ENCODE measurements at places on chromosomes 1 and 21.

DNA sequence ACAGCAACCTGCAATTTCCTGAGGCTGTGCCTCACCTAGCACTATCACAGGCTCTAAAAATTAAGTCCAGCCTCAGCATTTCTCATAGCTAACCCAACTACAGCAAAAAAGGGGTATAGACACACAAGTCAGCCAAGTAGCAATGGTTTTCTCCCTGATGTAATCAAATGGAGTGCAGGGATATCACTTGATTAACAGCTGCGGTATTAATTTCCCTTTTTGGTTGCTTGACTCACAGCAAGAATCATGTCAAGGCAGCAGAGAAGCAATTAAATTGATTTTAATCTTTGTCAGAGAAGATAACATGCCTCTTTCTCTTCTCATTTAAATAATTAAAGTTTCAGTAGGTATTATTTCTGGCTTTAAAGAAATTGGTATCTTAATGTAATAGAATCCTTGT lies 278.9 kb downstream of the RWDD3 start:
- no peak for DNase-seq

DNA sequence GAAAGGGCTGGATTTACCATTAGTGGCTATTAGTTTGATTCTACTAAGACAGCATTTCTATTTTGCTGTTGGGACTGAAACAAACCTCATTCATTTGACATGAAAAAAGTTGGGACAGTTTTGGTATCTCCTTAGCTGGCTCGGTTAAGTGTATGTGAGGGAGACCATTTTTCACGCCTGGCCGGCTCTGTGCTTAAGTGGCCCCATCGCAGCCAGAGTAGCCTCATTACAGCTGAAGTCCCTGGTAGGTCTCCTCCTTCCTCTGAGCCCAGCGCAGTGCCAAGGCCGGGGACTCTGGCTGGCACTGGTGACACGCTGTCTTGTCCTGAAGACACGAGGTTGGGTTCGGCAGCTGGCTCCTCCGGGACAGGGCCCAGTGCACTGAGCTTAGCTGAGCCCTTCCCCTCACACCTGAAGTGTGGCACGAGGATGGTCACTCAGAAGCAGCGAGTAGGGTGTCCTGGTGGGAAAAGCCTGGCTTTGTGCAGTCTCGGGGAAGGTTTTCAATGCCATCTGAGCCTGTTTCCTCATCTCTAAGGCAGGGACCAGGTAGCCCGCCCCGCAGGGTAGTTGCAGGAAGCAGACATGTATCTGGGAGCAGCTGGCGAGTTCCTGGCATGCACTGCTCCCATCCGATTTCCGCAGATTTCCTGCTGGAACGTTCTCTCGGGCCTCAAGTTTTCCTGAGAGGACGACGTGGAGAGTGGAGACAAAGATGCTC lies 196.5 kb downstream of the DYRK1A start:
- no peak for DNase-seq

DNA sequence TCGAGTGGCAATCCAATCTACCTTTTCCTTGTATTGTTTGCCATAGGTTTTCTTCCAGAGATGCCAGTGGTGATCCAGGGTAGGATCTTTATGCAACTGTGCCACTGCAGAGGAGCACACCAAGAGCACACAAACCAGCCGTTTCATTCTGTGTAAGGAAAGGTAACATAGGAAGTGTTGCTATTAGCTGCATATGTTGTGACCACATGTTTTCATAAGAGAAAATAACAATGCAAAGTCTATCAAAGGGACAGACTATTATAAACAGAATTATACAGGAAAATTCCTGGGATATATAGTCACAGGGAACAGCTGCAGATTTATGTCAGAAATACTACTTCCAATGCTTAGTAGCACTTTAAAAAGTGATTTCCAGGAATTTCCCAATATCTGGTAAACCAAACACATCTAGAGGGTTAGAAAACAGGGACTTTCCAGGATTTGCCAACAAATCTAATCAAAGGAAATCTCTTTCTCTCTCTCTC lies 919 bp downstream of the CTSS start:
- DNase-seq = peak; percentile 25

- peak; percentile 30 for DNase-seq
Observed at GRCh38 chr1:19644681-19645410, 735 bp downstream of the NBL1 start.

GRCh38 chr21:45580181-45580575 lies 37.9 kb upstream of the SLC19A1 start:
- DNase-seq = no peak

DNA sequence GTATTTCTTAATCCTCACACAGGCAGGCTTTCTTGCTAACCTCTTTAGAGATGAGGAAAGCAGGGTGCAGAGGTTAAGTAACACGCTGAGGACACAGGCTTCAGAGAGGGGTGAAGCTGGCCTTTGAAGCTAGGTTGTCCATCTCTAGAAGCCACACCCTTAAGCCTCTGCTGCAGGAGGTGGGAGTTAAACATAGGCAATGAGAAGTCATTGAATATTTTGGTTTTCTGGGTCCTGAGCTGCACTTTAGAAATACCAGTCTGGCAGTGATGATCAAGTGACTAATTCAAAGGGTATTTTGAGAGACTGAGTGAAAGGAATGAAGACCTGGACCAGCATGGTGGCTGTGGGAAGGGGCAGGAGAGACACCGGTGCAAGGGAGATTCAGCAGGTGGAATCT lies 9.9 kb downstream of the KCNJ15 start:
- no peak for DNase-seq

GRCh38 chr1:176691251-176692228 lies 228.6 kb downstream of the PAPPA2 start:
- DNase-seq = no peak

DNA sequence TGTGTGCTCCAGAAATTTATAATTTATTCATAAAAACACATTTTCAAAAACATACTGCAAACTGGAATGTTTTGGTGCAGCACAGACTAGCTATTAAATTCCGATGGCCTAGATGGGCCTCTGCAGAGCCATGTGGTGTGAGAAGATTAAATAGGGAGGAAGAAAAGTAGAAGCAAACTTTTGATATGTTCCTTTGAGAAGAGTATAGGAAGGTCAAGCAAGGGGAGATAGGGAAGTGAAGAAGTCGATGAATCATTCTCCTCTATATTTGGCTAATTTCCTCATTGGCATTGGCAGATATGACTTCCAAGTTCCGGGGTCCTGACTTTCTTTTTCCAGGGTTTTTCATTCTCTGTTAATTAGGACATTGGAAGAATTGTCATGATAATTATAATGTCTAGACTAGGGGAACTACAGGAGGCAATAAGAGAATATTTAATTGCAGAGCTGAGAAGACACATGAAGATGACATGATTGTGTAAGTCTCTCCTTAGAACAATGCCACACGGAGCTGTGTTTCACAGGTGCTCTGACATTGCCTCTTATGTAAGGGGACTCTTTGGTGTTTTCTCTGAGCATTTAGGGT lies 19.3 kb upstream of the ZNF326 start:
- DNase-seq = no peak

DNA sequence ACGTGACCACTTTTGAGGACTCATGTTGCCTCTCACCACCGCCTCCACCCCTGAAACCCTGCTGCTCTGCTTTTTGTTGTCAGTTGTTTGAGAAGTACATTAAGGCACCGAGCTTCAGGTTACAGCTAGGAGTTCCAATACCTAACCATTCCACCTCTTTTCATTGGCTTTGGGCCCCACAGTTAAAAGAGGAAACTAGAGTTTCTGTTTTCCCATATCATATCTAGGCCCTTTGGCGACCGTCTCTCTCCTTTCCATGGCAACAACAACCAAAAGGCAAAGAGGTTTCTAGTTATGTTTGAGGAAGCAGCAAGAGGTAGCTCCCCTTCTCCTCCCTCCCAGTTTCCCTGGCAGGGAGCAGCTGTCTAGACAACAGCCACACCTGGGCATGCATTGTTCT lies 5.9 kb downstream of the ANKRD35 start:
- DNase-seq = no peak

GRCh38 chr1:244319283-244320132 lies 132.2 kb downstream of the ADSS2 start:
- DNase-seq = peak; percentile 62

GRCh38 chr1:178560871-178561376 lies 48.0 kb downstream of the TEX35 start:
- DNase-seq = no peak

- no peak for DNase-seq
Observed at GRCh38 chr21:31879241-31879650, 6.4 kb downstream of the HUNK start.

DNA sequence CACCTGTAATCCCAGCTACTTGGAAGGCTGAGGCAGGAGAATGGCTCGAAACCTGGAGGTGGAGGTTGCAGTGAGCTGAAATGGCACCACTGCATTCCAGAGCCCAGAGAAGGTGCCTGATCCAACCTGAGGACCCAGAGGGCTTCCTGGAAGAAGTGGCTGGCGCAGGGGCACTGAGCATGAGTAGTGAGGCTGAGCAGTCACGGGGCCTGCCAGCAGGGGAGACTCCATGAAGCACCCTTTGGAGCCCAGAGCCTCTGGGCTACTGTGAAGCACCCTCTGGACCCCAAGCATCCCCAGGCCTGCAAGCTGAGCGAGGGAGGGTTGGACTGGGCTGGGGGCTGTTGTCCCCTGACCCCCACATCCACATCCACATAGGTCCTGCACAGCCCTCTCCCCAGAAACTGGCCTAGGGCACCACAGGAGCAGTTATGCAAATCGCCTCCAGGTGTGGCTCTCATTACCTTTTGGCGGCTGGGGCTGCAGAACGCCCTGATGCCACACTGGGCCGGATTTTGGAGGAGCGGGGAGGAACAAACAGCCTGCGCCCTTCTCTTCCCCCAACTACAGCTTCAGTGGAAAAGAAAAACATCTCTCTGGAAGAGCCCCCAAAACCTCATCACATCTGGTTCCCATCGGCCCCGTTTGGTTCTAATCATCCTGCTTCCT lies 78.2 kb upstream of the TARDBP start:
- no peak for DNase-seq

- no peak for DNase-seq
Observed at GRCh38 chr1:160453443-160453842, 53.1 kb downstream of the VANGL2 start.

- no peak for DNase-seq
Observed at GRCh38 chr1:9649769-9650168, 1.8 kb upstream of the PIK3CD start.

DNA sequence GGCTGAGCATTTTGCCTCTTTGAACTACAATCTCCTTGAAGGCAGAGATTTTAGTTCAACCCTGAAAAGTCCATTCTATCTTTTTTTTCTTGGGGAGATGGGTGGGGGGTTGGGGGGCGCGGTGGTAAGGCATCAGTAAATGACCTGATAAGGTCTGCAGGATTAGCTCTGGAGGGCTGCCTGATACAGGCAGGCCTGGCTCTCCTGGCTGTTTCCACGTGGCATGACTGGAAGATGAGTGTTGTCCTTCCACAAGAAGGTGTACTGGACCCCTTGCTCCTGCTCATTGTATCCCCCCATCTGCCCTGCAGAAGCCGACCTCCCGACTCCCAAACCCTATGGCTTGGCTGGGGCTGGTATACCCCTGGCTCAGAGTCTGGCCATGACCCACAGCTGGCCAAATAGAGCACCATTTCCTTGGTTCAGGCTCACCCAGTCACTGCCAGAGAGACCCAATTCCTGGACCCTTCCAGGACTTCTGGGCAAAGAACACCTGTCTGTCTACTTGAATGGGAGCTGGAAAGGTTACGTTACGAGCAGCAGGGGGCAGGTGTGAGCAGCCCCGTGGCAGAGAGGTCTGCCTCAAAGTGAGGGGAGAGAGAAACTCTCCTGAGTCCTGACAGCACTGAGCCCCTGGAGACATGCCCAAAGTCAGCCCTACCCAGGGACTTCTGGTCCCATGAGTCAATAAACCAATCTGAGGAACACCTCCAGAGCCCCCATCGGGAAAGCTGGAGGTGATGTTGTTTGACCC lies 17.0 kb downstream of the DHRS3 start:
- DNase-seq = peak; percentile 61

GRCh38 chr21:44349847-44350772 lies 3.3 kb upstream of the TRPM2 start:
- no peak for DNase-seq

DNA sequence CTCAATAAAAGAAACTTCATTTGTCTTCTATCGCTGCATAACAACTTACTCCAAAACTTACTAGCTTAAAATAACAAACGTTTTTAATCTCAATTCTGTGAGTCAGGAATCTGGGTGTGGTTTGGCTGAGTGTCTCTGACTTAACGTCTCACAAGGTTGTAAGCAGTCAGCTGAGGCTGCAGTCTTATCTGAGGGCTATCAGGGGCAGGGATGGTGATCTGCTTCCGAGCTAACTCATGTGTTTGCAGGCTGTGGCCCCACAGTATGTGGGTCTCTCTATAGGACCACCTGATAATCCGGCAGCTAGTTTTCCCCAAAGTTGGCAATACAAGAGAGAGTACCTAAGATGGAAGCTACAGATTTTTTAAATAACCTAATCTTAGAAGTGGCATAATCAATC lies 234.2 kb upstream of the FGGY start:
- no peak for DNase-seq

DNA sequence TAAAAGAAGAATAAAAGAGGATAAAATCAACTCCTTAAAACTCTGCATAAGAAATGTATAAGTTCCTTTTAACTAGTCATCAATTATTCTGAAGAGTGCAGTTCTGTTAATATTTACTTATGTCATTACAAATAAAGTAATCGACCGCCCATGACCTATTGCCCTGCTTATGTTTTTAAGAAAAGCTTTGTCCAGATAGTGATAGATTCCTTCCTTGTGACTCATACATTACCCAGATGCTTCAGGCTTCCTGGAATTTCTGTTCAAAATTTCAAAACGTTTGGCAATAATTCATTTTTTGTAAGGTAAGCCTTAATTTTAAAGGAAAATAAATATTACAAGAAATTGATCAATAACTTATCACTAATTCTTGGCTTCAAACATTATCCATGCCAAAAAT lies 918.2 kb upstream of the ADGRL2 start:
- DNase-seq = no peak

DNA sequence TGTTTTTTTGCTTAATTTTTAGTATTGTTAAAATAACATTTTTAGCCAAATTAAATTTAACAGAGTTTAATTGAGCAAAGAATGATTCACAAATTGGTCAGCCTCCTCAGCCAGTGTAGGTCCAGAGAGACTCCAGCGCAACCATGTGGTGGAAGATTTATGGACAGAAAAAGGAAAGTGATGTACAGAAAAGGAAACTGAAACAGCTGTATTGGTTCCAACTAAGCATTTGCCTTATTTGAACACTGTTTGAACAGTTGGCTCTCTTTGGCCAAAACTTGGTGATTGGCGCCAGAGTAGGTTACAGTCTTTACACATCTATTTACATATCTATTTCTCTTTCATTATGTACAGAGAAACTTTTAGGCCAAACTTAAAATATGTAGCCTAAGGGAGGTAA lies 19.4 kb downstream of the RPS6KC1 start:
- DNase-seq = peak; percentile 19

- DNase-seq = no peak
Observed at GRCh38 chr1:171344473-171344820, 30.5 kb downstream of the FMO4 start.

DNA sequence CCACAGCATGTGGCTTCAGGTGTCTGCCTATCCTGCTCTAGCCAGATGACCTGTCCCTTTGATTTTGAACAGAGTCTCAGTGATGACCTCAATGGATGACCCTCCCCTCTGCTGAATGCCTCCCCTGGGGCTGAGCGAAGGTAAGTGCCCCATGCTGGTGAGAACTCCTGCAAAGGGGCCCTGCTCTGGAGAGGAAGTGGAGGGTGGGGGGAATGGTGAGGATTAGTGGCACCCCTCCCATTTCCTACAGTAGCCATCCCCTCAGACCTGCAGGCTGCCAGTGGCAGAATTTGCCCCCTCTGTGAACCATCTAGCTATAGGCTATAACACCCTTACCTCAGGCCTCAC lies 3.7 kb upstream of the PMVK start:
- DNase-seq = no peak

GRCh38 chr1:184987696-184988095 lies 13.4 kb upstream of the NIBAN1 start:
- DNase-seq = no peak
